Heart right ventricle (tissue), 16 donors: ENCODE measurements at places on chromosomes 7 and 10. TPM values are rescaled to one million over a fixed set of nuclear protein-coding genes. Genes with fewer than 3 reads are reported as not detected.
A peak's percentile ranks its signal among the peaks of the same experiment; 100 is the strongest.

UNCX gene
- total RNA-seq = not detected

CXCL12 gene
- 91.0 TPM for total RNA-seq

GDF10 gene
- 0.11 TPM for total RNA-seq

FAM25A gene
- not detected for total RNA-seq

LIPF gene
- total RNA-seq = not detected

GPR85 gene
- 1.4 TPM for total RNA-seq

IL15RA gene
- 5.9 TPM for total RNA-seq

ANKRD61 gene
- total RNA-seq = not detected

- DNase-seq = no peak
Observed at GRCh38 chr7:100899432-100899831, 3.7 kb upstream of the ACHE start.

- no peak for DNase-seq
Observed at GRCh38 chr7:38840736-38841460, 68.1 kb downstream of the VPS41 start.

- no peak for DNase-seq
Observed at GRCh38 chr10:100747456-100748230, 2.3 kb downstream of the PAX2 start.

DNA sequence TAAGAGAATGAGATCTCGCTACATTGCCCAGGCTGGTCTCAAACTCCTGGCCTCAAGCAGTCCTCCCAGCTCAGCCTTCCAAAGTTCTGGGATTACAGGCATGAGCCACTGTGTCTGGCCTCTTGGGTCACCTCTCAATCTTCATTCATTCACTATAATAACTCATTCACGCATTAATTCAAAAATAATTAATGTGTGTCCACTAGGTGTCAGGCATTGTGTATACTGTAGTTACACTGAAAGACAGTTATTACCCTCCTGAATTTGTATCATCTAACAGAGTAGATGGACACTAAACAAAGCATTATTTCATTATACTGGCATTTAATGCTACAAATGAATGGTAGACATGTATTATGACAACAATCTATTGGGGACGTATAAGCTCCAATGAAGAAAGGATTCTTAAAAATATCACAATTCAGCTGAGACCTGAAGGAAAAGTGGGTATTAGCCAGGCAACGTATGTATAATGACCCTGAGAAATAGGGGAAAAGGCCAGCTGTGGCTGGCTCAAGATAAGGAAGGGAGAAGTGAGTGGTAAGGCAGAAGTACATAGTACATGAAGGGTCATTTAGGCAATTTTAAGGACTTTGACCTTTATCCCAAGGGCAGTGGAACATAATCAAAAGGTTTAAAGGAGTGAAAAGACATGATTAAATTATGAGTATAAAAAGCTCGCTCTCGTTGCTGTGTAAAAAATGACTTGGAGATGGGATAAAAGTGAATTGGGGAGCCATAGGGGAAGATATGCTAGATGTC lies 150.7 kb downstream of the BTAF1 start:
- no peak for DNase-seq

DNA sequence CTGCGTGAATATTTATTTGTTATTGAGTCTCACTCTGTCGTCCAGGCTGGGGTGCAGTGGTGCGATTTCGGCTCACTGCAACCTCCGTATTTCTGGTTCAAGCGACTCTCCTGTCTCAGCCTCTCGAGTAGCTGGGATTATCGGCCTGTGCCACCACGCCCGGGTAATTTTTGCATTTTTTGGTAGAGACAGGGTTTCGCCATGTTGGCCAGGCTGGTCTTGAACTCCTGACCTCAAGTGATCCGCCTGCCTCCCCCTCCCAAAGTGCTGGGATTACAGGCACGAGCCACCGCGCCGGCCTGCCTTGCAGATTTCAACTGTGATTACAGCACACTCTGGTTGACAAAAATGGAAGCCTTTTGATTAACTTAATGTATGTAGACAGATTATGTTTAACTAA lies 730.0 kb upstream of the VSTM2A start:
- no peak for DNase-seq

DNA sequence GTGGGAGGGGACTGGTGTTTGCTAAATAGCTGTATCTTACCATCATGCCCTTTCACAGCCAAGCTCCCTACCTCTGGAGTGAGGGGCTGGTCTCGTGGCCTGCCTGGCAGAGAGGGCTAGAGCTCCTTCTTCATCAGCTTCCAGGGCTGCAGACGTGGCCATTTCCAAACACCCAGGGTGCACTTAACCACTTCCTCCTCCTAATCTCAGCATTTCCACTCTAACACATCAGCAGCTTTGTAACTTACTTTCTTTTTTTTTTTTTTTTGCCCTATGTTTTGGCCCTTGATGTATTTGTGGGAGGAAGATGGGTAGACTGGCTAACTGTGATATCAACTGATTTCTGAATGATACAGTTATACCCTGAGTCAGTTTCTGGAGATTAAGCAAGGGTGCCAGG lies 27.4 kb downstream of the LRRC4 start:
- no peak for DNase-seq

DNA sequence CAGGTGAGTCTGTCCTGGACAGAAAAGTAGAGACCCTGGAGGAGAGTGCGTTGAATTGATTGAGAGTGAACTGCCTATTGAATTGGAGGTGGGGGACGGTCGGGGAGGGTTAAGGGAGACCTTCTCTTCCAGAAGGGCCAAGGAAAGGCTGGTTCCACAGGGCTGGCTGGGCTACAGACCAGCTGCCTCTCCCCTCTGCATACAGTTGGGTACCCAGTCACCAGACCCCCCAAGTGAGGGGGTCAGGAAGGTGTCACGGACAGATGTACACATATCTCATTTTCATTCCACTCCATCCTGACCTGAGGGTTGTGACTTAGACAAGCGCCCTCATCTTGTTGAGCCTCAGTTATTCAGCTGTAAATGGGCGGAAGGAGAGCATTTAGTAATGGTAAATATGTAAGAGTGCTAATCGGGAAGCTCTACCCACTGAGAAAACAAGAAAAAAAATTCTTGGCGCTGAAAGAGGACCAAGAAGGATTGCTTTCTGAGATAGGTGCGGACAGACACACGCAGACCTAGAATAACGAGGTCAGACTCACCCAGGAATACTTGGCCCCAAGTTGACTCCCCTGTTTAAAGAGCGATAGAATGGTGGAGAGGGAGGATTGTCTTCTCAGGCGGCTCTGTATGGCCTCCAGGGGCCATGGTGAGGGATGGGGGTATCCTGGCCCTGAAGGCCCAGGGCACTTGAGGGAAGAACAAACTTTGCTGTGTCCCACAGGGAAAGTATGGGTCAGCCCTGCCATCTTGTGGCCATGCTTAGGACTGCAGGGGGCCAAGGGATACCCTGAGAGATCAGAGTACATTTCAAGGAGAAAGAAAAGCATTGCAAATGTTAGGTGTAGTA lies 7.2 kb upstream of the MBL2 start:
- DNase-seq = peak; percentile 63

DNA sequence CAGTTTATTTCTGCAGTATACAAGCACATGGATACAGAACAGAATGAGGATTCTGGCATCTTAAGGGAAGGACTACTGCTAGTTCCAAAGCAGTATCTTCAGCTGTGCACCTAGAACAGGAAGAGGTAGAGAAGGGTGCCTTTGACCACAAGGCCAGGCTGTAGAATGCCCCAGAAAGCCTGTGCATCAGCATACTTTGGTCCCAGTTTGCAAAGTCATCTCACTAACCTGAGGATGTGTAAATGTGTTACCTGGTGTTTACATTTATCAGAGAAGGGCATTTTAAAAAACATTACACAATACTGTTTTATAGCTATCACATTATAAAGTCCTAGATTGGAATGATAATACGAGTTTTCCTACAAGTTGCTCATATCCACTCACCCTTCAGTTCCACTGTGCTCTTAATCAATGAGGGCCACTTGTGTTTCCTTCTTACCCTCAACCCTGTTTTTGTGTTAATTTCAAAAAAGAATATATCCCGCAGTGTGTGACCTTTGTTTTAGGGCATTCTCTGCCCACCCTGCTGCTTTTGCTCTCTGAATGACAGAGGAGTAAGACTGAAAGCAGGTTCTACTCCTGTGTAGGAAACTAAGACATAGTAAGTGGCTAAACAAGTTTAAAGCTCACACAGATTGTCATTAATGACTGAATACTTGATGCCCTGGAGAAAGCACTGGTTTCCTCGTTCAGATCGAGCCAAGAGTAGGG lies 3.4 kb downstream of the SLC35G1 start:
- DNase-seq = no peak

GRCh38 chr10:128995676-128996075 lies 471.4 kb upstream of the MGMT start:
- no peak for DNase-seq

DNA sequence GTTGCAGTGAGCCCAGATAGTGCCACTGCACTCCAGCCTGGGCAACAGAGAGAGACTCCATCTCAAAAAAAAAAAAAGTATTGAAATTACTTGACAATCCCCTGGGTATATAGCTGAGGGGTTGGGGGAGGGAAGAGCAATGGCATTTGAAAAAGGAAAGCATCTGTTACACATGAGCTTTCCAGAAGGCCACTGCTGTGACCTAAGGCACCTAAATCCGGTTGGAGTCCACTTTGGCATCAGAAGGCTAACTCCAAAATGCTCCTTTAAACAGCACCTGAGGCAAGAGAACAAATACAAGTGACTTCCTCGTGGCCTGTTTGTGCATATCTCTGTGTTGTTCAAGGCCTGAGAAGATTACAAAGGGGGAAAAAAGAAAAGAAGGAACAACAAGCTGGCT lies 74.8 kb upstream of the PALS2 start:
- DNase-seq = no peak

- DNase-seq = peak; percentile 41
Observed at GRCh38 chr10:19811540-19811939, 4.7 kb upstream of the PLXDC2 start.
